ENCODE measurements at places on chromosomes 1 and 21.
A peak's percentile ranks its signal among the peaks of the same experiment; 100 is the strongest.

- peak; percentile 47 for DNase-seq
These were observed 26.4 kb upstream of the CTTNBP2NL start for GRCh38 chr1:112369392-112370285.

GRCh38 chr1:212035835-212036605 lies 472 bp downstream of the DTL start:
- DNase-seq = no peak

DNA sequence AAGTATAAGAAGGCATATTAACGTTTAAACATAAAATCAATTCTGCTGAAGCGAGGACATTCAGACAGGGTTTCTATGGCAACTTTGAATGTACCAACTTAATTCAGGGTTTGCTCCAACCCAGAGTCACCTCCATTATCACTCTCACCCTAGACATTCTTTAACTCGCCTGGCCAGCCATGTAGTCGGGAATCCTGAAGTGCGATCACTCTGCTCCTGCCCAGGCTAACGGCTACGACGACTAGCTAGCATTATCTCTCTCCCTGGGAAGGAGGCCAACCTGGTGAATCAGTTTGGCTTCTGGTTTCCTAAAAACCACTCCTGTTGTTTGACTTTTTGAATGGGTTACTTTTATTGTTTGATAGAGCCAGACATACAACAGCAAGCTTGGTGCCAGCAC lies 38.9 kb upstream of the ZBTB18 start:
- DNase-seq = no peak

DNA sequence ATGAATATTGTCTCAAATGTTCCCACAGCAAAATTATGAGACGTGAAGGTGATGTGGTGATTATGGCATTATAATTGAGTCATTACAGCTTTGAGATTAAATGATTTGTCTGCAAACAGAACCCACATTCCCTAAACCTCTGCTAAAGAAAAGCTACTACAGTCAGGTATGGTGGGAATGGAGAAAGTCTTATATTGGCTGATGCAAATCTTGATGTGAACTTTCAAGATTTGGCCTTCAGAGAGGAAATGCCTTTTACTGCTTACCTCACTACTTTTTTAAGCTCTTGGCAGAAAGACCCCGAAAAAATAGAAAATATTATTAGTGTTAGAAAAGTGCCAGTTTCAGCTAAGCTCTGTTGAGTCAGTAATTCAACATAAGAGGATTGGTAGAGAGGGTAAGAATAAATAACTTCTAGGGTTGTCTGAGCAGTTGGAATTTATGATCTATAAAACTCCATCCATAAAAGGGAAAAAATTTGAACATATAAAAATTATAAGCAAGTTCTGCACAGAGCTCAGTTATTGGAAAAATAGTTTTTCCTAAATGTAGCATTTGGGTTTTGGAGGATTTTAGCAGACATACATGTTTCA lies 47.8 kb upstream of the RGS5 start:
- no peak for DNase-seq
